ENCODE measurements at places on chromosomes 16 and 17.
A peak's percentile ranks its signal among the peaks of the same experiment; 100 is the strongest.

DNA sequence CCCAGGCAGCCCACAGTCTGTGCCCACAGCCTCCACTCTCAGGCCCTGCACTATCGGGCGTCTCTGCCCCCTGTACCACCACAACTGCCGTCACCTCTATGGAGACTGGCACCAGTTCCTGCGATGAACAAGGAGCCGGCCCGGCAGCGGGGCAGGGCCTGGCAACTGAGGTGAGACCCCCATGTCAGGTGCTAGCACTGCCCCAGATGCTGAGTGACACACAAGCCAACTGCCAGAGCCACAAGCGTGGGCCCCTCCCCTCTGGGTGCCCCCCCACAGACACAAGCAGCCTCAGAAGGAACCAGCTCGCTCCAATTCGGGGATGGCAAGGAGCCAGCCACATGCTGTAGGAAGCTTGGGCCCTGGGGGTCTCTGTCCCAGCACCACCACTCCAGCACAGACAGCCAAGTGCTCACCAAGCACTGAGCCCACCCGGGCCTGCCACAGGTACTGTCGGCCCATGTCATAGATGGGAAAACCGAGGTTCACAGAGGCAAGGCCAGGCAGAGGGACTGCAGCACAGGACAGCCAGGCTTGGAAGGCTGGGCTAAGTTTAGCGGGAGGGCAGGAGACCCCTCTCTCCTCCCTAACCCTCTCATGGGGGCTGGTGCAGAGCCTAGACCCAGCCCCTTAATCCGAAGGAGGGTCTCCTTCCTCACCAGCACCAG, 1.5 kb upstream of the PVALEF start:
- DNase-seq = no peak

DNA sequence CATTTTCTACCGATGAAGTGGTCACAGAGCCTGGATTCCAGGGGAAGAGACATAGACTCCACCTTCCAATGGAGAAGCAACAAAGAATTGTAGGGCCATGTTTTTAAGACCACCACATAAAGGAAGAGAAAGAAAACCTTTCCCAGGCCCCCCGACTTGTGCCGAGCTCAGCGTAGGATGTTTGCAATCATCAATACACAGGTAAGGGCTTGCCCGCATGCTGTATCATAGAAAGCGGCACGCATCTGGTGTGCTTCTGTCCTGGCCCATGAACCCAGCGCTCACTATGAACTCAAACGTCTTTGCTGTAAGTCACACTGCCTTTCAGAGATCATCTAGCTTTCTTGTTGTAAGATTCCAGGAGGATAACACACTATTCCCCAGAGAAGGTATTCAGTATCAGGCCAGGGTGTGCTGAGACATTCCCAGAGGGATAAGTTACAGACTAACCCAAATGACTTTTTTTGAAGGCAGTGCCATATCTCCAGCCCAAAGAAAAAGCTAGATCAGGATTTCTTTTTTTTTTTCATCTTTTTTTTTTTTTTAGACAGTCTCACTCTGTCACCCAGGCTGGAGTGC, 79.5 kb upstream of the RPL38 start:
- DNase-seq = no peak

DNA sequence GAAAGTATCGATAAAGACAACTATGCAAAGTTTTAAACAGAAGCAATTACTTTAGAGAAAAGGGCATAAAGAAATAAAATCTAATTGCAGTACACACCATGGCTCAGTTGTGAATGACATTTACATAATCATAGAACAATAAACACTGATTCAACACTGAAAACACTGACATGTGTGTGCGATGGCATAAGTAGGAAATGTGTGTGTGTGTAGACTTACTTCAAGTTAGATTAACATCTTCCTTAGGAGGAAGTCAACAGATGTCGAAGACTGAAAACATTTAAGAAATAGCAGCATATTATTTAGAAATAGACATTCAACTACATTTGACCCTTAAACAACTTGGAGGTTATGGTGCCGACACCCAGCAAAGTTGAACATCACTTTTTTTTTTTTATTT, 172.4 kb downstream of the STX8 start:
- no peak for DNase-seq

GRCh38 chr17:72588961-72589360, 468.1 kb downstream of the SOX9 start:
- no peak for DNase-seq

DNA sequence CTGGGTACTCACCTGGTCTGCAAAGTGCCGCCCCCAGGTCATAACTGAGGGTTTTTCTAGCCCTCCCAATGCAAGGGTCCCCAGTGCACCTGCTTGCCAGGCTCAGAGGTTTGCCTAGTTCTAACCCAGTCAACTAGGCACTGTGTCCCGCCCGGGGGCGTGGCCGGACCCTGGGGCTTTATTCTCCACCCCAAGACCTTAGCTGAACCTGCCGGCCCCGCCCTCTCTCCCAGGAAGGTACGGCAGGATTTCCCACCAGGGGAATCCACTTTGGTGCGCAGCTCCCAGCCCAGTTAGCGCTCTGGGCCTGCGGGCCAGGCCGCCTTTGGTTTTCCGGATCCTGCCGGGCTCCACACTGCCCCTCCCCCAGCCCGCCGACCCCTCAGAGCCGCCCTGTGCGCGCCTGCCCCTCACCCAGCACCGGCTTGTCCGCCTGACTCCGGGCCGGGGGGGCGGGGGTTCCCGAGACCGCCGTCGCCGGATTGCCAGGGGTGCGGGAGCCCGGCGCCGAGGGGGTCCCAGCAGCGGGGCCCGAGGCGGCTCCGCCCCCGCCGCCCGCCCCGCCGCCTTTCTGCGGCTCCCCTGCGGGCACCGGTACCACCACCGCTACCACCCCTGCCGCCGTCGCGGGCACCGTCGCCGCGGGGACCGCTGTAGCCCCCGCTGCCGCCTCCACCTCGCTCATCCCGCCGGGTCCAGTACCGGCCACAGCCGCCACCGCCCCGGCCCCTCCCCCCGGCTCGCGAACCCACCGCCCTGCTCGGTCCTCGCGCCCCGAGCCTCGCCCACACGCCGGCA, 424 bp downstream of the YBX2 start:
- peak; percentile 39 for DNase-seq

- DNase-seq = no peak
Measured at GRCh38 chr16:50377001-50377400, 8.2 kb upstream of the BRD7 start.

- no peak for DNase-seq
Measured at GRCh38 chr16:84751947-84752346, 52.1 kb downstream of the USP10 start.

DNA sequence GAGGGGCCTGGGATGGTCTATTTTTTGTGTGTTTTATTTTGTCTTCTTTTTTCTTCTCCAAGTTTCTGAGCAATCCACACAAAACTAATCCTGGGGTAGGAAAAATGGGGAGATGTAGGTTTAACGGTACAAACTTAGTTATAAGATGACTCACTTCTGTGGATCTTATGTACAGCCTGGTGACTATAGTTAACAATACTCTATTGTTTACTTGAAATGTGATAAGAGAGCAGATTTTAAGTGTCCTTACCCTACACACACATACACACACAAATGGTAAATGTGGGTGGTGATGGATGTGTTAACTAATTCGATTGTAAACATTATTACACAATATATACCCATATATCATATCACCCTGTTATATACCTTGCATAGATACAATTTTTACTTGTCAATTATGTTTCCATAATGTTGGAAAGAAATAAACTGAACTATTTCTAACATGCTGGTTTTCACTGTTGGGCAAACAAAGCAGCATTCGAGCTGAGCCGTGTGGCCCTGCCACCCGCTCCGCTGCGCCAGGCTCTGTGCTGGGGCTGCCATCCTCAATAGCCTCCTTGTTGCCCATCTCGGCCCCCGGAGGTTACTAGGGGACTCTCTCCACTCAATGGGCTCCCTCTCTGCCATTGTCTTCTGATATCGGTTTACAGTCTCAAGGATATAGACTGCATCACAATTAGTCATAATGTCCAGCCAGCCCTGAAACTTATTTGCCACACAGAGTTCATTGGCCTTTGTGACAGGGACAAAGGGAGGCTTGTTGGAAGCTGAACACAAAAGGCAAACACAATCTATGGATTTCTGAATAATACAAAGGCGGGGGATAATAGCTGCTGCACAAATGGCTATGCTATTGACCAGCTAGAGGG, 380.3 kb upstream of the MAF start:
- DNase-seq = peak; percentile 10

- DNase-seq = no peak
Measured at GRCh38 chr17:80961541-80962330, 29.9 kb upstream of the CHMP6 start.

GRCh38 chr16:82229800-82230619, 60.0 kb upstream of the MPHOSPH6 start:
- DNase-seq = peak; percentile 68

DNA sequence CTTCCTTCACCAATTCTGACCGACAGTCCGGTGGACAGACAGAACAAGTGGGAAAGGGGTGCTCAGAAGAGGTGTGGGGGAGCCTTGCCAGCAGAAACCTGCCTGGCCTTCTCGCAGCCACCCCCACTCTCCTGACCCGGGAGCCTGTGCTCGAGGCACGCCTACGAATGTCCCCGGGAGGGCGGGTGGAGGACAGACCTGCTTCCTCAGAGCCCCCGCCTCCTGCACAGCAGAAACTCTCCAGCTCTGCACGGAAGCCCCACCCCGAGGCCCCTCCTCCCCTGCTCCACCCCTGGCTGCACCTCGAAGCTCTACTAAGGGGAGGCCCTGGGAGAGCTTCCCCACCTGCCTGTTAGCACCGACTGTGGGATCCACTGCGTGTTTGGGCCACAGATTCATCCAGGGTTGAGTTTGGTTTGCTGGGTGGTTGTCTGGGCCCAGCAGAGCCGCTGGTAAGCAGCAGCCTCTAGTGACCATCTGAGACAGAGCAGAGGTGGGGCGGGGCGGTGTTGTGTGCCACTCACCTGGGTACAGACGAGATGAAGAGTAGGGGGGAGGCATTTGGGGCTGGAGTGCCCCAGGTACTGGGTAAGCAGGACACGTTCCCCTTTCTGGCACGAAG, 6.2 kb downstream of the TAF1C start:
- no peak for DNase-seq

DNA sequence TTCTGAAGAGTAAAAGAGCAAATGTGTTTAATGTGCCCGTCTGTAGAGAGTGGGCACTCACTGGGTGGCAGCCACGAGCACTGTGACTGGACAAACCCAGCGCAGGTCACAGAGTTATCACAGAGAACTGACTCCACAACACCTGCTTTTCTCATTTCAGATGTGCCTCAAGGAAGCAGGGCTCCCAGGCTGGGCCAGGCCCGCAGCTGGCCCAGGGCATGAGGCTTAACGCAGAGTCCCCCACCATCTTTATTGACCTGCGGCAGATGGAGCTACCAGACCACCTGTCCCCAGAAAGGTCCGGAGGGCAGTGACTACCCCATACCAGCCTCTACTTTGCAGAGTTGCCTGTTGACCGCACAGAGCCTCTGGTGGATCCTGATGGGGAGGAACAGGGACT, 11.9 kb downstream of the DNAAF8 start:
- DNase-seq = no peak

- DNase-seq = no peak
Measured at GRCh38 chr16:69909760-69910159, 41.4 kb upstream of the CLEC18A start.

DNA sequence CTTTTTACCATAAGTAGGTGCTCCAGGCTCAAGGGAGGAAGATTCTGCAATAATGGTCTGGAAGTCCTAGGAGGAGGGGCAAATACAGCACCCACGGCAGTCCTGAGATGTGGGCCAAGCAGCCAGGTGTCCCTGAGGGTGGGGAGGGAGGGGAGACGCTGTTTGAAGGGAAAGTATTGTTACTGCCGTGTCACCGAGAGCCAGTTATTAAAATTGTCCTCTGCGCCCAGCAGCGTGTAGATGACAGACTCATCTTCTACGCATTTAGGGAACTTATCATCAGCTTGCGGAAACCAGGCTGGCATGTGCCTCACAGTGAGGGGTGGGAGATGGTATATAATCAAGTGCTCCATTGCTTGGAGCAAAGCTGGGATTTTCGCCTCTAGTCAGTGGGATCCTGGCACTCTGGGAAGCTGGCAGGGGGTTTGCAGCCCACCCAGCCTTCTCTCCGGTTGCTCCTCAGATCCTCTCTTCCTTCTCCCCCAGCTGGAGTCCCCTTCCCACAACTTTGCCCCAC, 104.6 kb downstream of the OR1D5 start:
- DNase-seq = no peak

DNA sequence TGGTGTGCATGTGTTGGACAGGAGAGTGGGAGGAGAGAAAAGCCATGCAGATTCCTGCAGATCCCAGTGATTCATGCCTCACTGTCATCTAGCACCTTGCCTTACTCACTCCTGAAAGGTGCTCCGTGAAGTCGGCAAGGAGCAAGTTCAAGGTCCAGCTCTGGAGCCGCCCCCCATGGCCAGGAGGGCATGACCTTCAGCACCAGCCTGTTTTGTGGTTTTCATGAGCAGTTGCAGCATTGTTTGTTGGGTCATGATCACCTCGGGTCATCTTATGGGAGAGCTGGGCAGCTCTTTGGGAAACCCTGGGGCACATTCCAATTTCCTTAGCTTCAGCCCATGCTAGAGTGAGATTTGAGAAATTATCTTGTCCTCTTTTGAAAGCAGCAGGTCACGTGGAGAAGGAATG, 137.5 kb upstream of the IRX3 start:
- no peak for DNase-seq

DNA sequence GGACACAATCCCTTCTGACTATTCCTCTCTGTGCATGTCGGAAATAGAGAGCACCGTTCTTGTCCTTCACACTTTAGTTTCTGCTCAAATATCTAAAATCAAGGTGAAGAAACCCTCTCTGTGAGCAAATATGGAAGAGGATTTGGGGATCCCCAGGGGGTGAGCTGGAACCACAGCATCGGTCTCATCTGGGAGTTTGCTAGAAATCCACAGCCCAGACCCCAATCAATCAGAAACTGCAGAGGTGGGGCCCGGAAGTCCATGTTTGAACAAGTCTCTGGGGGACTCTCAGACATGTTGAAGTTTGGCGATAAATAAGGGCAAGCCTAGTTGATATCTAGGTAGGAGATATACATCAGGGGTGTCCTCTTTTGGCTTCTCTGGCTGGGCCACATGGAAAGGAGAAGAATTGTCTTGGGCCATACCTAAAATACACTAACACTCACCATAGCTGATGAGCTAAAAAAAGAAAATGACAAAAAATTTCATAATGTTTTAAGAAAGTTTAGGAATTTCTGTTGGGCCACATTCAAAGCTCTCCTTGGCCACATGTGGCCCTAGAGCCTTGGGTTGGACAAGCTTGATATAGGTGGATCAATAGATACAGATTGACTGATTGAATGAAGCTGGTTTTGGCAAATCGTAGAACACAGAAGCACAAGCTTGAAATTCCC, 168.0 kb upstream of the FOXF1 start:
- no peak for DNase-seq

DNA sequence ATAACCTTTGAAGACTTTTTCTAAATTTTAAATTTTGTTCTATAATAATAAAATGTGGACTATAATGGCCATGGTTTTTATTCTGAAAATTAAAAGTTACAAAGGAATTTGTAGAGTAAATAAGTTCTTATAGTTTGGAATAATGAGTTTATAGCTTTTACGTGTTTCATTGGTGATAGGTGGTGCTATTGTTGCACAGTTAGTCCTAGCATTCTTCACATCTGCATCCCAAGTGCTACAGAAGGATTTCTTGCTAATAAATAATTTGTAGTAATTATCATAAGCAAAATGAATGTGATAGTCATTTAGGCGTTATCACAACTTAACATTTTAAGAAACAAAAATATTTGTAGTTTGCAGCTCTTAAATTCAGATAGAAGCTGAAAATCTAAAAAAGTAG, 67.9 kb downstream of the BCAS3 start:
- DNase-seq = no peak

GRCh38 chr17:13001991-13002615, 15.7 kb downstream of the ELAC2 start:
- DNase-seq = no peak

GRCh38 chr17:8426094-8426720, 9.5 kb upstream of the NDEL1 start:
- DNase-seq = no peak

All from progenitor cell of endocrine pancreas (in vitro differentiated cells).